ENCODE measurements at places on chromosomes 16 and 17.
A peak's percentile ranks its signal among the peaks of the same experiment; 100 is the strongest.

GRCh38 chr17:49548506-49549310, 27.0 kb upstream of the NXPH3 start:
- DNase-seq = no peak

GRCh38 chr17:6534846-6535514, 21.4 kb downstream of the PITPNM3 start:
- DNase-seq = no peak

DNA sequence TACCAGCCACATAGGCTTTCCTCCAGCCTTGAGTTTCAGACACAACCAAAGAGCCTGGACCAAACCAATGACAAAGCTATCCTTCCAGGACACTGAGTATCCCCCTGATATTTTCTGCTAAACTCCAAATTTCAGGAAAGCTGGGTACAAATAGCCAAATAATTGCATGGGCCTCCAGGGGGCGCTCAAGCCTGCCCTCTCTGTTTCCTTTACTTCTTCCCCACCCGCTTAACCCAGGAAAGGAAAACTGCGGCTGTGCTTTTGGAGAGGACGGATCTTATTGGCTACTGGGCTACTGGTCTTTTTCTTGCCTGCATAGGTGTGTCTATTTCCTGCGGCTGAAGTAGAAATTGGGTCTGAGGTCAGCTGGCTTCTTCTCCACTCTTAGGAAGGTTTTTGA, 30.1 kb downstream of the GNGT2 start:
- DNase-seq = peak; percentile 20

- no peak for DNase-seq
These were observed 66.3 kb downstream of the MPRIP start for GRCh38 chr17:17108451-17109049.

DNA sequence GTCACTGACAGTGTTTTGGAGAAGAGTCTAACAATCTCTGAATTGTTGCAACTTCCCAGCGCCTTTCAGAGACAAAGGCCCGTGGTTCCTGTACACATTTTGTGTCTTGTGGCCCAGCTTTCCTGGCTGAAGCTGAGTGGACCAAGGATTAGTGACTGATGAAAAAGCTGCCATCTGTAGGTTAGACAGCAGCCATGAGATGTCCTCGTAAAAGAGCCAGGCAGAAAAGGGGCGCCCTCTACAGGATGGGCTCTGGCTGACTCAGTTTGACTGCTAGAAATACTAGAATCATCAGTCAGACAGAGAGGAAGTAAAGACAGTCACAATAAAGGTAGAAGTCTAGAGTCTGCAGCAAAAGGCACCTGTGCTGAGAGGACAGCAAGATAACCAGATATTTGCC, 26.5 kb upstream of the NF1 start:
- no peak for DNase-seq

DNA sequence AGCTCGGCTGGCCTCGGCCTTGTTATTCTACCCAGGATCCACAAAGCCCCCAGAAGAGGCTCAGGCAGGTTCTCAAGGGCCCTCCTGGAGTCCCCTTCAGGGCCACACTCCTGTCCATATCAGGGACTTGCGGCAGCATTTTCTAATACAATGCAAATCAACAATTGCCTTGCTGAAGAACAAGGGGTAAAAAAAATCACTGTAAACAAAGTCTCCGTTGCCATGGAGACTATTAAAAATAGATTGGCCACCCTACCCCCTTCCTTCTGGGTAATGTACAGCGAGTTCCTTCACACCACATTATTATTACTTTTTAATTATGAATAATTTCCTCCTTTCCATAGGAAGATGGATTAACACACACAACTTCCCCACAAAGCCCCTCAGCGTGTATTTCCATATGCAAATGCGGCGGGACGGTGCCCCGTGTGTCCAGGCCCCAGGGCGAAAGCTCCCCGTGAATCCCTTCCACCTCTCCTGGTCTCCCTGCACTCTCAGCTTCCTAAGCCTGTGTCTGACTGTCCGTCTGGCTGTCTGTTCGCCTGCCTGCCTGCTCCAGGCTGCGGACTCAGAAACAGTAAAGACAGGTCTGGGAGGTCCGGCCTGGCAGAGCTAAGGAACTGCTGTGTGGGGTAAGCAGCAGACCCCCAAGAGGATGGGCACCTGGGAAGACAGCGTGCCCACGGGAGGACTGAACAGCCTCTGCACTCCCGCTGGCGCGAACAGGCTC, 196.6 kb downstream of the RBFOX3 start:
- DNase-seq = no peak

DNA sequence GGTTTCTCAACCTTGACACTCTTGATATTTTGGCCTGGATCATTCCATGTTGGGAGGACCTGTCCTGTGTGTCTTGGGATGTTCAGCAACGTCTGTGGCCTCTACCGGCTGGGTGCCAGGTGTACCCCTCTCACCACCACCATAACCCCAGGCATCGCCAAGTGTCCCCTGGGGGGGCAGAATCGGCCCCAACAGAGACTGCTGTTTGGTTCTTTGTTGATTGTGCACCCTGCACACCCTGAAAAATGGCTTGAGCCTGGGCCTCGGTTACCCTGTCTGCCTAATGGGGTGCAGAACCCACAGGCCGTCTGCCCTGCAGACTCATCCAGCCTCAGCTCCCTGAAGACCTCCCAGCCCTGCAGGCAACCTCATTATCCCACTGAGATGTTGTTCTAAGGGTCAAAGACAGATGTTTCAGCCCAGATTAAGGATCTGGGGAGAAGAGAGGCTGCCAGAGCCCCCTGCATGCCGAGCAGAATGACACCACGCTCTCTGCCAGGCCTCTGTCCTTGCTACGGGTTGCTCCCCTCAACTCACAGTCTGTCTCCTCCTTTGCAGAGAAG, 9.2 kb downstream of the CACNG1 start:
- DNase-seq = no peak

DNA sequence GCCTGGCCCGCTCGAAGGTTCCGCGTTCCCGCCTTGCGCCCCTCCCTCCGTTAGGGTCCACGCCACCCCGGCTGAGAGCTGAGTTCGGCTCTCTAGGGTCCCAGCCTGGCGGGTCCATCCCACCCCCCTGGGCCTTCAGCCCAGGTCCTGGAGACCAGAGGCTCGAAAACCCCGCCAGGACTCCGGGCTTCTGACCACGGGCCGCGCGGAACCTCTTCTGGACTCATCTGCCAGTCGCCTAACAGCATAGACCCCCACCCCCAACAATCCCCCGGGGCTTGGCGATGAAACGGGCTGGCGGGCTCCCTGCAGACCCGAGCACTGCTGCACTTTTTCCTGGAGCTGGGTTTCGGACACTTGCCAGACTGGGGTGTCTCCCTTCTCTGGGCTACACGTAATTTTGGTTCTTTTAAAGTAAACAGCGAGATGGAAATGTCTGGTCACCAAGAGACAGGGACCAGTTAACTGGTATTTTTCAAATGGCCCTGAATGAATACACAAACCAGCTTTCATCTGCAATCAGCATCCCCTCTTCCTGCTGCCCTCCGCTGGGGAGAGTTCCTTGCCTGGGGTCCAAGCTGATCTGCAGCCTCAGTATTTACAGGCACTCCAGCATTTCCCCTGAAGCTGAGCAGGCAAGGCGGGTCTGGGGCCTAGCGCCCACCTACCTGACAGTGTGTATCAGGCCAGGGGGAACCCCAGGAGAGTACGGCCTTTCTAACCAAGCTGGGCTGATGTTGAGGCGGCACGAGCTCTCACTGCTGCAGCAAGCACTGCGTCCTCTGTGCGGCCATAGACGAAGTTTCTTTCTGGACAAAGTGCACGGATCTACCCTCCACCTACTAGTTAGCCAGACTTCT, 639 bp upstream of the TRIM65 start:
- no peak for DNase-seq

DNA sequence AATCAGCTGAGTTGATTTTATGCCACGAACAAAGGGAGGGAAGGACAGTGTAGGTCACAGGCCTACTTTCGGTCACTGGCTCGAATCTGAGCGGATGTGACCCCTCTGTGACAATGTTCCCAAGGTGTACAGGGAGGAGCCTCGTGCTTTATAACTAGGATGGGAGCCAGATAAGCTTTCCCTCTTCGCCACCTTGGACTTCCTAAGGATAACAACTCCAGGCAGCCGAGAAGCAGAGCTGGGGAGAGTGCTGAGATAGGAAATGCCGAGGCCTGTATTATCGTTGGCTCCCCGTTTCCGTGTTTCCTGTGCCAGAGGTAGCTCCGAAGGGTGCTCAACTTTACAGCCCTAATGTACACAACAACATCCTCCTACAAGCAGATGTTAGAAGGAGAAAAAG, 217.8 kb upstream of the IRX3 start:
- DNase-seq = no peak

- peak; percentile 6 for DNase-seq
These were observed 397 bp downstream of the CDC42EP4 start for GRCh38 chr17:73311428-73311780.

- peak; percentile 26 for DNase-seq
These were observed at the start of gene CUEDC1 for GRCh38 chr17:57955183-57955931. CUEDC1 (minus strand) TSS chr17:57955412; CDS start chr17:57885564, 69,848 bp downstream.

DNA sequence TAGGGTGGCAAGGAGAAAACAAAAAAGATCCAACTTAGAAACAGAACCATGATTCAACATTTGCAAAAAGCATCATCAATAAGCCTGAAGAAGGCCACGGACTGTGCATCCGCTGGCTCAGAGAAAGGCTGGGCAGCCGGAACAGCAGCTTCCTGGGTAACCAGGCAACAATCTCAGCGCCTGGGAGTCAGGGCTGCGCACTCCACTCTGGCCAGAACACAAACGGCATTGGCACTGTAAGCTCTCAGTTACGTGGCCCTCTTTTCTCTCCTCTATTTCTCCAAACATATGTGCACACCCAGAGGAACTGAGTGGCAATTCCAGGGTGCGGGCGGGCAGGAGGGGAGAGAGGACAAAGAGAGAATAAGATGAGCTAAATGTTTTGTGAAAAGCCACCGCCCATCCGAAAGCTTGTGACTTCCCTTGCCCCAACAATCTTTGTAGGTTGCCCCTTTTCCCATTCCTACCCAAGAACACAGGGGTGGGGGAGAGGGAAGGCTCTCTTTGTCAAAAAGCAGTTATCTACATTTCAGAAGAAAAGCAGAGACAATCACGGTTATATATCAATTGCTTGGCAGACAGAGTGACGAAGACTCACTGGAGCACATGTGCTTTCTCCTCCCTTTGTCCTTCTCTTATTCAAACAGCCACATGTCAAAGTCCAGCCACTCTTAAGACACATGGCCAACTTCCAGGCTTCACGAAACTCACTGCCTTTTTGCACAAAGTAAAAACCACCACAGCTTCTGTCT, 6.6 kb upstream of the GHDC start:
- no peak for DNase-seq
